ENCODE measurements at places on chromosomes 6 and 20.

GRCh38 chr6:43075670-43076463 lies at the start of gene PTK7:
Gene PTK7, plus strand, starts transcription at chr6:43076314. Its CDS starts 175 bp downstream, at chr6:43076489.
- no peak for DNase-seq

DNA sequence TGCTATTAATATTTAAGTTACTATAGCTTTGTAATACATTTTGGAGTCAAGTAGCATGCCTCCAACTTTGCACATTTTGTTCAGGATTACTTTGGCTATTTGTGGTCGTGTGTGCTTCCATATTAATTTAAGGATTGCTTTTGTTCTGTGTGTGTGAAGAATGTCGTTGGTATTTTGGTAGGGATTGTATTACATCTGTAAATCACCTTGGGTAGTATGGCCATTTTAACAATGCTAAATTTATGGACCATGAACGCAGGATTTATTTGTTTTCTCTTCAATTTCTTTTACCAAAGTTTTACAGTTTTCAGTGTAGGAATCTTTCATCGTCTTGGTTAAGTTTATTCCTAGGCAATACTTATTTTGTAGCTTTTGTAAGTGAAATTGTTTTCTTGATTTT lies 758.0 kb downstream of the FRK start:
- no peak for DNase-seq

GRCh38 chr6:106225581-106225980 lies 100.0 kb downstream of the ATG5 start:
- DNase-seq, result no peak

GRCh38 chr20:53040693-53041589 lies 68.8 kb downstream of the TSHZ2 start:
- DNase-seq, result no peak

DNA sequence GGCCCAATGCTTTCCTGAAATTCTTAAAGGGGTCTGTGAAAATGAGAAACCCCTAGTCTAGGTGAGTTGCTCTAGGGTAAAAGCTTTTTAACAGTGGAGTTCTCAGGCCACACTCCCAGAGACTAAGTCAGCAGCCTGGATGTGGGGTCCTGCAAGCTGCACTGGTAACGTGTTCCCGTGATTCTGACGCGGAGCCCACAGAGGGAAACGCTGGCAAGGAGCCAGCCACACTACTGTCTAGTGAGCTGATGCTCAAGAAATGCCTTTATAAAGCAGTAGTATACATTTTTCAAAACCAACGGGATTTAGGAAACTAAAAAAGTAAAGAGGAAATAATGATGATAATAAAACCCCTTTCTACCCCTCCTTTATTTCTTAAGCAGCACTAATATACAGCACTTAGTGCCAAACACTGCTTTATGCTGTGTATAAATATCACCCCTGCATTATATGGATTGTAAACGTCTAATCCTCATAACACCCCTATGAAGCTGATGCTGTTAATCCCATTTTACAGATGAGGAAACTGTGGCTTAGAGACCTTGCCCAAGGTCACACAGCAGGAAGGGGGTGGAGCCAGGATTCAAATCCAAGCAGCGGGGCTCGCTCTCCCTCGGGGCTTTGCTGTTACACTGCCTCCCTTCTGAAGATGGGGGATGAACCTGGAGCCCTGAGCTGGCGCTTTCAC lies 25.0 kb downstream of the KCNK15 start:
- DNase-seq, result no peak

- DNase-seq, result no peak
These were observed 17.0 kb upstream of the PRL start for GRCh38 chr6:22313796-22314195.

DNA sequence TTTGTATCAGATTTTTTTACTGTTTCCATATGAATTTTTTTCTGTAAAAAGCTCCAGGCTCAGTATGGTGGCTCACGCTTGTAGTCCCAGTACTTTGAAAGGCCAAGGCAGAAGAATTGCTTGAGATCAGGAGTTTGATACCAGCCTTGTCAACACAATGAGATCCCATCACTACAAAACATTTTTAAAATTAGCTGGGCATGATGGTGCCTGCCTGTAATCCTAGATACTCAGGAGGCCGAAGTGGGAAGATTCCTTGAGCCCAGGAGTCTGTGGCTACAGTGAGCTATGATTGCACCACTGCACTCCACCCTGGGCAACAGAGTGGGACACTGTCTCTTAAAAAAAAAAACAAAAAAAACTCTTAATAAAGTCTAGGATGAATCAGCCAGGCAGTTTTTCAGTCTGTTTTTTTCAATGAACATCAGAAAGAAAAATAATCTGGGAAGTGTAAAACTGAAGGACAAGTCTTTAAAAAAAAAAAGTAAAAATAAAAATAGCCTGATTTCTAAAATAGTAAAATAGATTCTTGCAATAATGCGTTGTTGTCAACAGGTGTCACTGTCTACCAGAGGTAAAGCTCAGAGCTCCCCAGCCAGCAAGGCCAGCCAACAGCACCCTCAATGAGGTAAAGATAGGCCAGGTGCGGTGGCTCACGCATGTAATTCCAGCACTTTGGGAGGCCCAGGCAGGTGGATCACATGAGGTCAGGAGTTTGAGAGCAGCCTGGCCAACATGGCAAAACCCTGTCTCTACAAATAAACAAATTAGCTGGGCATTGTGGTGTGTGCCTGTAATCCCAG lies 9.3 kb upstream of the ATG5 start:
- peak; percentile 56 for DNase-seq

DNA sequence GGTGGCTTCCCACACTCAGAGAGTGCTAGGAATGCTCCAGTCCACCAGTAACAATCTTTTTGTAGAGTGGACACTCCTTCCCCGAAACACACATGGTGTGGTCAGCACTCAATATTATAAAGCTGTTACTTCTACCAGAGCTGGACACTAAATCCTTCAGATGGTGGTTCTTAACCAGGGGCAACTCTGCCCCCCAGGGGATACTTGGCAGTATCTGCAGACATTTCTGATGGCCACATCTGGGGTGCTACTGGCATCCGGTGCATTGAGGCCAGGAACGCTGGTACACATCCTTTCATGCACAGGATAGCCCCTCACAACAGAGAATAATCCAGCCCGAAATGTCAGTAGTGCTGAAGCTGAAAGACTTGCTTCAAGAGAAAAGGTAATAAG lies 124.4 kb downstream of the NFATC2 start:
- DNase-seq, result no peak

GRCh38 chr6:350371-350770 lies 41.2 kb upstream of the IRF4 start:
- DNase-seq, result no peak

- no peak for DNase-seq
These were observed 59.5 kb downstream of the PLEKHG1 start for GRCh38 chr6:150659046-150659763.

DNA sequence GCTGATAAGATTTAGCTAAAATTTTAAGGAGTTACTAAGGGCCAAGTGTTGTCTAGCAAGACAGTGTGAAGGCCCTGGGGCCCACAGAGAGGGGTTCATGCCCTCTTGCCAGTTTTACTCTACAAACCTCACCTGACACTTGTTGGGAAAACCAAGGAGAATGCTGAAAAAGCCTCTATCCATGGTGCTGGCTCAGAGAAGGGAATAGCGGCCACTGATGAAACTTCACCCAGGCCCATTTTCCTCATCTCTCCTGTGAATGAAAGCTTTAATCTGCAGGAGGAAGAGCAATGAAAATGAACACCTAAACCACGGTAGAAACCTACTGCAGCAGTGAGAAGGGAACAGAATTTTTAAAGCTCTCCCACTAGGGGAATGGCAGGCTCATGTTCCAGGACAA lies 317.3 kb upstream of the CNR1 start:
- no peak for DNase-seq

GRCh38 chr6:126033696-126034095 lies 47.4 kb downstream of the TRMT11 start:
- DNase-seq, result no peak

DNA sequence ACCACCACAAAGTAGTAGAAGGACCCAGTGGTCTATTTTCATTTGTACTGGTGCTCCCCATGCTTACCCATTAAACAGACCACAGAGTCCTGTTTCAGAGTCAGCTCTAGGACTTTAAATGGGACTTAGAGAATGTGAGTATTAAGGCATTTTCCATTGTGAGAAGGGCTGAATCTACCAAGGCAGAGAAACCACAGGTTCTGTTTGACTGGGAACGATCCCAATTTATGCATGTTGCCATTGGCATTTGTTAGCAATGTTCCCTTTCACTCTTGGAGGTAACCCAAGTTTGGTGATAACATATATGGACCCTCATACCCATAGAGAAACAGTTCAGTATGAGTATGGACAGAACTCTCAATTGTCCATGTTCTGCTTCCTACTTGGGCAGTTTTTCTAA lies 672.8 kb downstream of the KIF16B start:
- DNase-seq, result no peak

GRCh38 chr6:22530506-22530905 lies 38.9 kb upstream of the HDGFL1 start:
- no peak for DNase-seq

- DNase-seq, result no peak
These were observed 11.4 kb downstream of the IYD start for GRCh38 chr6:150380256-150380655.

DNA sequence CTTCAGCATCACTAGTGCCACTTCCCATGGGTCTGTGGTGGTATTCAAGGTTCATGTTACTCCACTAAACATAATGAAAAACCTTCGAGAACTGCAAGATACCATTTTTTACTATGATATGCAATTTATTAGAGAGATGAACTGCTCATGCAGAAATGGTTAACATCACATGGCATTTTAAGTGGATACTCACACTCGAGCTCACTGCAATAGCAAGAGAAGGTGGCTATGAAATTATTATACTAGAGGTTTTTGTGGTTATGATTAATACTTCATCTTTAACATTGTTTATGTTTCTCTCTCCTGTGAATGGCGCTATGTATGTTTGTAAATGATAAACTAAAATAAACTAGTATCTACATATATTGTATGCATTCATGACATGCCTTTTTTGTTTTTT lies 35.1 kb downstream of the SCAF8 start:
- no peak for DNase-seq

DNA sequence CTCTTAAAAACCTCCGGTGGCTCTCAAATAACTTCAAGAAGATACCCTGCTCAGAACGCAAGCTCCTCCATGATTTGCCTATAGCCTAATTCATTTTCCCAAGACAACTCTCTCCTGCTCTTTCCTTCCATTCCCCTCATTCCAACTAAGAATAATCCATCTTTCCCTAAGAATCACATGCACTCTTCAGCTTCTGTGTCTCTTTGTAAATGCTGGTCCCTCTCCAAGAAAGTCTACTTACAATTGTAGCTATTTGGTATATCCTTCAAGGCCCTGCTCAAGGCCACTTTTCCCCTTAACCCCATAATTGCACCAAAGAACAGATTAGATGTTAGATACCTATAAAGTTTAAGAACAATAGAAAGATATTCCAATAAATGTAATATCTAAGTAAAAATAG lies 7.4 kb upstream of the HEY2 start:
- no peak for DNase-seq

GRCh38 chr6:80022803-80023202 lies 18.4 kb downstream of the TTK start:
- no peak for DNase-seq

GRCh38 chr6:169959136-169960002 lies 207.9 kb downstream of the ERMARD start:
- DNase-seq, result peak; percentile 60

DNA sequence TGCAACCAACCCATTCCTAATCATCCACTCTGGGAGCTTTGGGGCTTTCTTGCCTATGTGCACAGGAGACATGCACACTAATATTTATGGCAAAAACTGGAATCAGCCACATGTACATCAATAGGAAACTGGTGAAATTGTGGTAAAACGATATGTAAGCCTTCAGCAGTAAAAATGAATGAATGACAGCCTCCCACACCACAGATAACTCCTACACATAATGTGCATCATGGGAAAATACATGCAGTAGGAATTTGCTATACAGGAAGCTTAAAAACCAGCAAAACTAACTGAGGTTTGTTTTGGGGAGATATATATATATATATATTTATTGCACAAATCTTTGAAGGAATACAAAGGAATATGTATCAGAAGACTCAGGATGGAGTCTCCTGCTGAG lies 47.6 kb downstream of the HLA-G start:
- DNase-seq, result no peak

DNA sequence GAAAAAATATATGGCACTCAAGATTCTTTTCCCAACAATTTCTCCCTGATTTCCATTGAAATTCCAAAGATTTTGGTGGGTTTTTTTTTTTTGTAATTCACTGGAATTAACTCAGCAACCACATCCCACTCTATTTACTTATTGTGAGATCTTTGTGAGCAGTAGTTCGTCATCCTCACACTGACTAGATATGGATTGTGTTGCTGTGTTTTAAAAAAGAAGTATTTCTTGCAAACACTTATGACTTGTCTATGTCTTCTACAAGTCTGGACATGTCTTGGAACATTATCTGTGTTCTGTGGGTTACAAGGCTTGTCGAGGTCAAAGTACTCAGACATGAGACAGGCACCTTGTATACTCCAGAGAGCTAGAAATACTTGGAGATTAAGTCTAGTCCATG lies 7.3 kb upstream of the TENT5A start:
- no peak for DNase-seq

DNA sequence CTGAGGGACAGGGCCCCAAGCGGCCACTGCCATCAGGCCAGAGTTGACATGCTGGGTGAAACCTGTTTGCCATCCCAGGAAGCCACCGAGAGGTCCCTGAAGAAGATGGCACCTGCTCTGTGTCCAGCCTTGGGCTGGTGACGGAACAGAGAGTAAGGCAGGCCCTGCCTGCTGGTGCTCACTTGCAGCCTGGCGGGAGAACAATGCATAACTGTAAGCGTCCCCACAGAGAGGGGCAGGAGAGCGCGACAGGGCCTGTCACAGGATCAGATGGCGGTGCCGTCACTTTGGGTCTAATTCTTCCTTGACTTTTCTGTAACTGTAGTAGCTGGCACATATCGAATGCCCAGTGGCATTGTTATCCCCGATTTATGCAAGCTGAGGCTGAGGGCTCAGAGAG lies 29.0 kb upstream of the VSTM2L start:
- no peak for DNase-seq

DNA sequence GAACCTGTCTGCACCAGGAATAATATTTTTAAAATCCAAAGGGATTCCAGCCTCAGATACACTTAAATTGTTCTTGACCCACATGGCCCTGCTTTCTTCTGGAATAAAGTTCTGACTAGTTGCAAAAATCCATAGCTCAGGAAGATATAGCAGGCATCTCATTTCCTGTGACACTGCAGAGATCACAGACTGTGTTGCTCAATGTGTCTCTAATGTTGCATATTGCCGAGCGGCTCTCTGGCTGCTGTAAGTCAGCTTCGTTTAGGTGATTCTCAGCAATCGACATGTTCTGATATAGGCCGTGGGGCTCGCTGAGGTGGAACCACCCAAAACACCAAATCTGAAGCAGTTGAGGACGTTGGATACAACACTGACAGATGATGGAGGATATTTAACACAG lies 498.3 kb upstream of the AGPAT4 start:
- DNase-seq, result no peak
